Mammary epithelial cell (primary cell): ENCODE measurements at places on chromosomes 2 and 18.

- no peak for DNase-seq
Measured at GRCh38 chr2:240248721-240249422, 108.4 kb upstream of the OTOS start.

GRCh38 chr2:169012812-169013627 is 18.1 kb downstream of the ABCB11 start:
- DNase-seq: no peak

- no peak for DNase-seq
Measured at GRCh38 chr2:12110074-12110473, 363.6 kb downstream of the LPIN1 start.

DNA sequence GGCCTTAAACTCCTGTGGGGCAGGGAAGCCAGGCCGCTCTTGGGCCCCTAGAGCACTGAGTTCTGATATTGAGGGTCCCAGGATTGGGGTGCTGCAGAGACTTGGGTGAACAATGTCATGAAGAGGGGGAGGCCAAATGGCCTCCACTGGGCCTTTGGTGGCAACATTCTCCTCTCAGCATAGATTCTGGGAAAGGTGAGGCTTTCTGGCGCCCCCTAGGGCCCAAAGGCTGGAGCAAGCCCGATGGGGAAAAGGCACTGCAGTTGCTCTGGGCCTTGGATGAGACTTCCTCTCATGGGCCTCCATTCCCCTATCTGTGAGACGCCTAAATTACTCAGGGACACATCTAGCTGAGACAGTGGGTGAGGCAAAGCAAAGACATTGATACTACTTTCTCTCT is 84.8 kb downstream of the ACAA2 start:
- peak; percentile 57 for DNase-seq

DNA sequence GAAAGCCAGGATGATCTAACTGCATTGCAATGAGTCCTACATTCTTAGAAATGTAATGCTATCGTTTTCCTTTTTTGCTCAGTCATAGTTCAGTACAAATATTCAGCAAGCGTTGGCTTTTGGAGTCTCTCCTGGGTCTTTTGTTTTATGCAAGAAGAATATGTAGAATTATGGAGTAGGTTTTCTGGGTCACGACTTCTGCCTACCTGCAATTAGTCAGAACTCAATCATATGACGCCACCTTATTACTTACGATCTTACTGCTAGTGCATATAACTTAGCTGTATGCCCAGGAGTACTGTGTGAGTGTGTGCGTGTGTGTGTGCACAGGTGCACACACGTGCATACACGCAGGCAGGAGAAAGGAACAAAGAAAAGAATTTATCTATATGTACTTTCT is 640.2 kb downstream of the STK39 start:
- no peak for DNase-seq

GRCh38 chr2:88832311-88832991 is 141.0 kb downstream of the RPIA start:
- no peak for DNase-seq

- peak; percentile 87 for DNase-seq
Measured at GRCh38 chr18:45169610-45170009, 445.7 kb upstream of the SLC14A2 start.

GRCh38 chr18:54004828-54005227 is 219.6 kb downstream of the MBD2 start:
- peak; percentile 37 for DNase-seq

GRCh38 chr2:190301032-190301431 is 18.6 kb downstream of the HIBCH start:
- no peak for DNase-seq

GRCh38 chr2:58886009-58886408 is 644.9 kb upstream of the FANCL start:
- DNase-seq: no peak

DNA sequence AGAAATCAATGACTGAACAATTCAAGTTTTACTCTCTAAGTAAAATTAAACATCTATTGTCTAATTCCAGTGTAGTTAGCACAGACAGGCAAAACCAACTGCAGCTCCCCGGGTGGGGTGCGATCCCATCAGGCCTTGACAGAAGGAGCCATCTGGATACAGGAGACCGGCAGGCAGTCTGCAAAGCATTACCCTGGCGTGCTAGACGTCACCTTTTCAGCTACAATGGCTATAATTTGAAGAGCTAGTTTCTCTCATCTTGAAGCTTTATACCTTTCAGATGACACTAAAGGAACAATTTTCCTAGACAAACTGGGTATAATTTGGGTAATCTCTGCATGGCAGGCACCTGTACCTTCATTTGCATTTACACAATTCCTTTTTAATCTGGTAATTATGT is 761.5 kb upstream of the SOX11 start:
- no peak for DNase-seq

GRCh38 chr2:121049131-121049530 is 235.9 kb downstream of the TFCP2L1 start:
- DNase-seq: no peak

- no peak for DNase-seq
Measured at GRCh38 chr2:68110102-68110501, 47.3 kb upstream of the C1D start.

DNA sequence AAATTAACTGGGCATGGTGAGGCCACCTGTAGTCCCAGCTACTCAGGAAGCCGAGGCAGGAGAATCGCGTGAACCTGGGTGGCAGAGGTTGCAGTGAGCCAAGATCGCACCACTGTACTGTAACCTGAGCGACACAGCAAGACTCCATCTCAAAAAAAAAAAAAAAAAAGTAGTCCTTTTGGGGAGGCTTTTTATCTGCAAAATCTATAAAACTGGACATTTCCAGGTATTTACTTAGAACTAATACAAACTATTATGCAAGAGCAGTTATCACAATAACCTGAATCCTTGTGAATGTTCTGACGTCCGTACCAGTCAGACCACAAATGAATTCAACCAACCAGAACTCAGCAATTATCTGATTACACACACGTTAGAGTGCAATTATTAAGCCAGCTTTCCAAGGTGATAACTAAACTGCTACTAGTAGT is 8.8 kb upstream of the RAPH1 start:
- DNase-seq: no peak

GRCh38 chr2:202479090-202479489 is 103.0 kb downstream of the BMPR2 start:
- no peak for DNase-seq

DNA sequence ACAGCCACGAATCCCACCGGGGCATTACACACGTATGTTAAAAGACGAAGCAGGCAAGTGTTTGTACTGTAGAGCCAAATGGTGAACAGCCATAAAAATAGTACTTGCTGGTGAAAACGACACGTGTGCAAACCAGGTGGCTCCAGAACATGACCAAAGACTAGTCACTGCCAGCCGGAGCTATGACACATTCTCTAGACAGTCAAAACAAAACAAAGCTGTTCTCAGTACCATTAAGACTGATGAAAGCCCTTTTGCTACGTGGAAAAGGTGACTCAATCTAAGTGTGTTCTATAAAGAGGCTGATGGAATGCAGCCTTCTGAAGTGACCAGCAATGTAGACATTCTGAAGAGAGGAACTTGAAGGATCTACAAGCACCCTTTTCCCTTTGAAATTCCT is 367.7 kb upstream of the NETO1 start:
- peak; percentile 96 for DNase-seq

GRCh38 chr2:64601785-64602391 is 51.8 kb downstream of the SERTAD2 start:
- no peak for DNase-seq

GRCh38 chr2:188450732-188451483 is 159.2 kb downstream of the GULP1 start:
- no peak for DNase-seq

- no peak for DNase-seq
Measured at GRCh38 chr18:12428923-12429322, 21.2 kb downstream of the PRELID3A start.

DNA sequence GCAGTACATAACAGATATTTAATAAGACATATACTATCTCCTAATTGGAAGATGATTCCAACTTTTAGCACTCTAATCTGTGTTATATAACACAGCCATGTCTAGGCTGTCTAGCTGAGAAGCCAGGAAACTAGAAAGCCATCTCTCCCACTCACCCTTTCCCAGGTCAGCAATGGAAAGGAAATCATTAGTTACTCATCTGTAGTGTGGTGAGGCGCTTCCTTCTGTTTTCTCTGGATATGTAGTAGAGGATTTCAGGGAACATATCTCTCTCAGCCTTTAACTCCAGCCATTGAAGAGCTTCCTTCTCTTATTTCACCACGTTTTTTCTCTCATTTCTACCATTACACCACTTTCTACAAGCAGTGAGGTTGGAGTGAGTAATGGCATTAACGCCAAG is 19.4 kb downstream of the RBBP8 start:
- DNase-seq: no peak

DNA sequence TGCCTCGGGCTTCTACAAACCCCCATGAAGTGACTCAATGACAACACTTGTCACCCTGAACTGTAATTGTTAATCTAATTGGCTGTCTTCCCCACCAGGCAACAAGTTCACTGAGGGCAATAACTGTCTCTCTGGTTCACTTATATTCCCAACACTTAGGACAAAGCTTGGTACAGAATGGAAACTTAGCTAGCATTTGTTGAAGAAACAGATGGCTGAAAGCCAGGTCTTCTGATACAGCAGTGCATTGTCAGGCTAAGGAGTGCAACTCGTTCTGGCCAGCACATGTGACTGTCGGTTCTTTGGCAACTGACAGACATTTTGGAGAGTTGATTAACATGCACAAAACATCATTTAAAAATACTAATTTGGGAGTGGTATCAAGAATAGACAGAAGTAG is 14.6 kb upstream of the DNAJC27 start:
- DNase-seq: no peak

DNA sequence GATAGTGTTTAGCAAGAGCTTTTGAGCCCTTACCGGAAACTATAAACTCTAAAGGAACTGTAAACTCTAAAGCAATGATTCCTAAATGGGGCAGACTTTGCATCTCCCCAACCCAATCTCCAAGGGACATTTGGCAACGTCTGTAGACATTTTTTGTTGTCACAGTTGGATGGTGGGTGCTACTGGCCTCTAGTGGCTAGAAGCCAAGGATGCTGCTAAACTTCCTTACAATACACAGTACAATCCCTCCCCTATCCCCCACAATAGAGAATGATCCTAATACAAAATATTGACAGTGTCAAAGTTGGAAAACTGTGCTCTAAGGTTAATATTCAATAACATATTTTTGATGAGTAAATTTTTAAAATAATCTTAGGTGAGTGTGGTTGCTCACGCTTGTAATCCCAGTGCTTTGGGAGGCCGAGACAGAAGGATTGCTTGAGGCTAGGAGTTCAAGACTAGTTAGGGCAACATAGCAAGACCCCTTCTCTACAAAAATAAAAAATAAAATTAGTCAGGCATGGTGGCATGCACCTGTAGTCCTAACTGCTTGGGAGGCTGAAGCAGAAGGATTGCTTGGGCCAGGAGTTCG is 66.7 kb downstream of the PTPN4 start:
- DNase-seq: no peak

GRCh38 chr2:235575431-235575830 is 81.6 kb downstream of the AGAP1 start:
- no peak for DNase-seq

GRCh38 chr2:24632172-24632571 is 141.1 kb downstream of the NCOA1 start:
- DNase-seq: no peak

- no peak for DNase-seq
Measured at GRCh38 chr2:150421126-150421651, 66.3 kb downstream of the RND3 start.

DNA sequence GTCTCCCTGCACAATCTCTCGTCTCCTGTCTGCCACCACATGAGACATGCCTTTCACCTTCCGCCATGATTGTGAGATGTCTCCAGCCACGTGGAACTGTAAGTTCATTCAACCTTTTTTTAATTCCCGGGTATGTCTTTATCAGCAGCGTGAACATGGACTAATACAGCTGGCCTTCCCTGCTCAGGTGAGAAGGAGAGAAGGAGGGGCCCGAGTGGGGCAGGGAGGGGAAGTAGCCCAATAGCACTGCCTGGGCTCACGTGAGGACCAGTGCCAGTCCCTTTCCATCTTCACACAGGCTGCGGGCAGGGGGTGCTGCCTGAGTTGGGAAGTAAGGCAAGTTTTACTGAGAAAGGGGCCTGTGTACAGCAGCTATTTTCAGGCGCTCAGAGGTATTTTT is 70.7 kb downstream of the CYB5A start:
- no peak for DNase-seq

DNA sequence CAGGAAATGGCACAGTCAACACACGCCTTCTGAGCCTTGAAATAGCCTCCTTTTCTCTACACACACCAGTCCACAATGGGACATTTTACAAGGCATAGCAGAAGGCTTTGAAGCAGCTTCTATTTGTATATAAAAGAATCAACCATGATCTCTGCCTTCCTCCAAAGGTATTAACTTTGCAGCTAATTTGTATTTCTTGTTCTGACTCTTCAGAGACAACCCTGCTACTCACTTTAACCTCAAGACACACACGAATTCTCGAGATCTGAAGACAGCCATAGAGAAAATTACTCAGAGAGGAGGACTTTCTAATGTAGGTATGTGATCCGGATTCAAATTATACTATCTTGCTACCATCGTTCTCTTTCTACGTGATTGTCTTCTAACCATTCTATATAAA is 104.6 kb downstream of the VIT start:
- DNase-seq: no peak

GRCh38 chr2:233013027-233013461 is at the start of gene NGEF:
Gene NGEF (minus strand): TSS chr2:233013256. CDS start chr2:232974890, 38,366 bp downstream.
- DNase-seq: no peak

- no peak for DNase-seq
Measured at GRCh38 chr2:222670191-222671038, 1.0 kb upstream of the MOGAT1 start.

DNA sequence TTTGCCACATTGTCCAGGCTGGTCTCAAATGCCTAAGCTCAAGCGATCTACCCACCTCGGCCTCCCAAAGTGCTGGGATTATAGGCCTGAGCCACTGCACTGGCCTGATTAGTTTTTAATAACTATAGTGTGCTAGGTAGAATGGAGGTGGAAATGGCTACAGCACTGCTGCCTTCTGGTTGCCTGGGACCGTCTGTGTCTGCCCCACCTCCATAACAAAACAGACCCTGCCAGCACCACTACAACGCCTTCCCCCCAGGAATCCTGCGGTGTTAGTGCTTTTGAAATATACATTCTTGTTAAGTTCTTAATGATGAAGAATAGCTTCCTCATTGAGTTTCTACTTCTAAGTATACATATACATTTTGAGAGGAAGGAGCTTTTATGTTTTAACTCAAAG is 148.2 kb upstream of the ITGA6 start:
- no peak for DNase-seq

DNA sequence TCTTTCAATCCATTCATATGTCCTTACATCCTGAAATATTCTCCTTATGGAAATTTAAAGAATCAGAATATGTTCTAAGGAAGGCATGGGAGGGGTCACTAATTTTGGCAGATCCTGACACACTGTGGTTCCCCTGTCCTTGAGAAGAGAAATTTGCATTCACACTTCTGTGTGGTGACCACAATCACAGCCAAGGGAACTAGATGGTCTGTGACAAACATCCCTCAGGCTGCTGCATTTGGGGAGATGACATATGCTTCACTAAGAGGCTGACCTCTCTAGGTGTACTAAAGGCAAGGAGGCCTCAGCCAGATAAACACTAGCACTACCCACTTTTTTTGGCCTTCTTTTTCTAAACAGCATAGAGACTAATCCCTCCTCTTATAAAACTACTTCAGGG is 129.6 kb downstream of the MREG start:
- no peak for DNase-seq
